ENCODE measurements at places on chromosomes 6 and 20.

DNA sequence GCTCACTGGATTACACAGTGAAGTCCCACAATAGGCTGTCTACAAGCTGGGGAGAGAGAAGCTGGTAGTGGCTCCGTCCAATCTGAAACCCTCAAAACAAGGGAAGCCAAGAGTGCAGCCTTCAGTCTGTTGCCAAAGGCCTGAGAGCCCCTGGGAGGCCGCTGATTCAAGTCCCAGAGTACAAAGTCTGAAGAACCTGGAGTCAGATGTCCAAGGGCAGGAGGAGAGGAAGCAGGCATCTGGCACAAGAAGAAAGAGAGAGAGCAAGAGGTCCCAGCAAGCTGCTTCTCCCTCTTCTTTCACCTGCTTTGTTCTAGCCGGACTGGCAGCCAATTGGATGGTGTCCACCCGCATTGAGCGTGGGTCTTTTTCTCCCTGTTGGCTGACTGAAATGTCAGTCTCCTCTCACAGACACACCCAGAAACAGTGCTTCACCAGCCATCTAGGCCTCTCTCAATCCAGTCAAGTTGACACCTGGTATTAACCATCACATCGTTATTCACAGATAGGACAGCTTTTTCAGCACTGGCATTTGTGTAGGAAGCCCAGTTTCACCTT lies 51.2 kb downstream of the CRYBG1 start:
- H3K4me1 ChIP-seq, result no peaks in the 10 kb centered on the region
- peak; percentile 10 for DNase-seq
- H3K27me3 ChIP-seq, result no peaks in the 10 kb centered on the region
- H3K36me3 ChIP-seq, result no peaks in the 10 kb centered on the region

- H3K27ac ChIP-seq, result no peak overlapping the region
- no peaks in the 10 kb centered on the region for H3K36me3 ChIP-seq
- no peak overlapping the region for H3K4me3 ChIP-seq
- no peak for DNase-seq
Measured at GRCh38 chr6:156474507-156475120, 302.6 kb upstream of the ARID1B start.

- H3K27me3 ChIP-seq, result no peaks in the 10 kb centered on the region
- no peak overlapping the region for H3K4me3 ChIP-seq
- no peak overlapping the region for H3K27ac ChIP-seq
- H3K36me3 ChIP-seq, result no peaks in the 10 kb centered on the region
Measured at GRCh38 chr6:30985490-30985889, 2.0 kb downstream of the MUC21 start.

DNA sequence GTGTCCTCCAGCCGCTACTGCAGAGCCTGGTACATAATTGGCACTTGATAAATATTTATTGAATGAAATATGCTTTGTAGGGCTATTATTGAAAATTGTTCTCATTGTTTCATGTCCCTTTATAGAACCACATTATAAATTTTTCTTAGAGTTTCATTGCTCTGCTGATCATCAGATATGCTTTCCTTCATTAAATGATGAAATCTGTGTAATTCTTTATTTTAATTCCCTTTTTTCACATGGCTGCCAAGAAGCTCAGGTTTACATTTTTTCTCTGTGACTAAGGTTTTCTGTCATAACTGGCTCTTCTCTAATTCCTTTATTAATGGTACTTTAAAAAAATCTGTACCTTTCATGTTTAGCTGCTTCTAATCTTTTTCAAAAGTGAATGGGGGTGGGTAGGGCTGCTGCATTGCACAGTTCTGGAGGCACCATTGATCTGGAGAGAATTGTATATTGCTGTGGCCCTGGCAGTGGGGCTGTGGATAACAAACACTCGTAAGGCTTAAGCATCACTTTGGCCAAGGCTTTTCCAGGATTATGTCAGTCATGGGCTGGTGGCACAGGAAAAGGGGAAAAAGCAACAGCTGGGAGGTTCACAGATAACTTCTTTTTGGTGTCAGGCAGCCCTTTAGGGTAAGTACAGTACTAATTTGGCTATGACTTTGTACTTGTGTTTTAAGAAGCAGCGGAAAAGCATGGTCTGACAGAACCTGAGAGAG lies 43.8 kb downstream of the ARFGEF2 start:
- H3K36me3 ChIP-seq, result no peaks in the 10 kb centered on the region
- no peaks in the 10 kb centered on the region for H3K27me3 ChIP-seq
- no peak overlapping the region for H3K4me3 ChIP-seq
- no peak overlapping the region for H3K27ac ChIP-seq

- H3K36me3 ChIP-seq, result no peaks in the 10 kb centered on the region
- H3K4me3 ChIP-seq, result no peak overlapping the region
- DNase-seq, result no peak
Measured at GRCh38 chr20:57478176-57478575, 46.8 kb downstream of the CTCFL start.

- H3K27me3 ChIP-seq, result no peaks in the 10 kb centered on the region
- DNase-seq, result no peak
- no peaks in the 10 kb centered on the region for H3K36me3 ChIP-seq
- no peak overlapping the region for H3K4me3 ChIP-seq
- H3K27ac ChIP-seq, result no peak overlapping the region
Measured at GRCh38 chr6:56914798-56915658, 39.9 kb upstream of the BEND6 start.

- peaks cover 5% of the 10 kb centered on the region for H3K4me1 ChIP-seq
- DNase-seq, result no peak
- H3K27me3 ChIP-seq, result no peaks in the 10 kb centered on the region
- no peaks in the 10 kb centered on the region for H3K36me3 ChIP-seq
Measured at GRCh38 chr6:167252271-167252670, 38.8 kb upstream of the UNC93A start.

- H3K4me1 ChIP-seq, result peaks cover 16% of the 10 kb centered on the region
- no peaks in the 10 kb centered on the region for H3K36me3 ChIP-seq
- DNase-seq, result peak; percentile 23
- H3K4me3 ChIP-seq, result peak overlapping the region; percentile 93
- no peaks in the 10 kb centered on the region for H3K27me3 ChIP-seq
Measured at GRCh38 chr6:138988469-138988834, 399 bp upstream of the REPS1 start.

DNA sequence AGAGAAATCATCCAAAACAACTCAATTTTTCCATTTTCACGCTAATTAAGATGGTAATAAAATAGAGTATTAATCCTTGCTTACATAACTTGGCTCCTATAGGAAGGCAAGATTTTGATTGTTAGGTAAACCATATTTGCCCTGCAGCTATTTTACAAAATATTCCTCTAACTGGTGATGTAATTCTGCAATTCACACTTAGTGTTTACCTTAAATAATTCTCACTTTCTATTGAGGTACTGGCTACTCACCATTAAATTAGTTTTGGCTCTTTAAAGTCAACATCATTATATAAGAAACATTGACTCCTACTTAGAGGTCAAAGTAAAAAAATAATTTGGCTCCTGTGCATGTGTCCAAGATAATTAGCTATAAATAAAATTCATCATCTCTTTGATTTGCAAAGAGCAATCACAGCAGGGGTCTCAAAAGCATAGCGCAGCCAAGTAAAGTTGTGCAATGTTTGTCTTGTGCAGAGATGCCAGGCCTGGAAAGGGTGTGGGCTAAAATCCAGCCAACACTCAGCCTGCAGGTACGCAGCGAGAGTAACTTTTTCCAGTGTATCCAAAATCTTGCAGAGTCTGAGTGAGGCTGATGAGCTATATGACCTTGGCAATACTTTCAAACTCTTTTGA lies 501.2 kb downstream of the MMUT start:
- no peak overlapping the region for H3K27ac ChIP-seq
- H3K4me1 ChIP-seq, result no peaks in the 10 kb centered on the region
- H3K27me3 ChIP-seq, result no peaks in the 10 kb centered on the region
- no peaks in the 10 kb centered on the region for H3K36me3 ChIP-seq

GRCh38 chr6:140879946-140880345 lies 1252.8 kb upstream of the GJE1 start:
- no peak overlapping the region for H3K27ac ChIP-seq
- no peak overlapping the region for H3K4me3 ChIP-seq
- H3K4me1 ChIP-seq, result no peaks in the 10 kb centered on the region
- H3K36me3 ChIP-seq, result no peaks in the 10 kb centered on the region

- H3K4me1 ChIP-seq, result peaks cover 20% of the 10 kb centered on the region
- DNase-seq, result peak; percentile 58
- peaks cover 7% of the 10 kb centered on the region for H3K27me3 ChIP-seq
- H3K27ac ChIP-seq, result no peak overlapping the region
- no peak overlapping the region for H3K4me3 ChIP-seq
Measured at GRCh38 chr20:63224412-63225081, 8.6 kb upstream of the YTHDF1 start.

DNA sequence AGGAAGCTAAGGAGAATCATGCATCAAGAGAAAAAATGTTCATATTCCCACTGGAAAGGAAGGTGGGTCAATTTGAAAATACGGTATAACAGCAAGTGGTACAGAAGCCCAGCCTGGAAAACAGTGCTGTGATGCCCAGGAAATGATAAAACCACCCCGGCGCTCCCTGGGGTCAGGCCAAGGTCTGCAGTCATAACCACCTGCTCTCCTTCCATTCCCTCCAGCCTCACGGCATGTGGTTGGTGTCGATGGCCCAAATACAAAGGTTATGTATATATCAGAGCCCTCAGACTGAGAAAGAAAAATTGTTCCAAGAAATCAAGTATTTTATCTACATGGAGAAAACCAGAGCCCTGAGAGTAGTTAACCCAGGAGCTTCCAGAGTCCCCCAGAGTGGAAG lies 208.1 kb upstream of the CDYL start:
- no peak overlapping the region for H3K4me3 ChIP-seq
- H3K4me1 ChIP-seq, result peaks cover 9% of the 10 kb centered on the region
- H3K27ac ChIP-seq, result no peak overlapping the region

GRCh38 chr6:168219804-168220203 lies 99.8 kb downstream of the DACT2 start:
- no peak for DNase-seq
- no peak overlapping the region for H3K27ac ChIP-seq
- H3K4me3 ChIP-seq, result no peak overlapping the region
- no peaks in the 10 kb centered on the region for H3K36me3 ChIP-seq
- H3K27me3 ChIP-seq, result no peaks in the 10 kb centered on the region

All from neural progenitor cell (in vitro differentiated cells).